NCI-H1092 treated with DMSO at 0.1 percent for 48 hours (cell line): ENCODE measurements at places on chromosomes 16 and 17.

- DNase-seq: no peak
Observed at GRCh38 chr17:20982589-20983358, 60.0 kb downstream of the USP22 start.

- no peak for DNase-seq
Observed at GRCh38 chr16:12061336-12062055, 85.0 kb downstream of the SNX29 start.

GRCh38 chr17:56833809-56834379, at the start of the genes C17orf67 and DGKE:
C17orf67 (minus strand) TSS chr17:56833920; CDS start chr17:56815810, 18,110 bp downstream.
DGKE (plus strand) TSS chr17:56834151; CDS start chr17:56834796, 645 bp downstream.
- peak; percentile 93 for DNase-seq

DNA sequence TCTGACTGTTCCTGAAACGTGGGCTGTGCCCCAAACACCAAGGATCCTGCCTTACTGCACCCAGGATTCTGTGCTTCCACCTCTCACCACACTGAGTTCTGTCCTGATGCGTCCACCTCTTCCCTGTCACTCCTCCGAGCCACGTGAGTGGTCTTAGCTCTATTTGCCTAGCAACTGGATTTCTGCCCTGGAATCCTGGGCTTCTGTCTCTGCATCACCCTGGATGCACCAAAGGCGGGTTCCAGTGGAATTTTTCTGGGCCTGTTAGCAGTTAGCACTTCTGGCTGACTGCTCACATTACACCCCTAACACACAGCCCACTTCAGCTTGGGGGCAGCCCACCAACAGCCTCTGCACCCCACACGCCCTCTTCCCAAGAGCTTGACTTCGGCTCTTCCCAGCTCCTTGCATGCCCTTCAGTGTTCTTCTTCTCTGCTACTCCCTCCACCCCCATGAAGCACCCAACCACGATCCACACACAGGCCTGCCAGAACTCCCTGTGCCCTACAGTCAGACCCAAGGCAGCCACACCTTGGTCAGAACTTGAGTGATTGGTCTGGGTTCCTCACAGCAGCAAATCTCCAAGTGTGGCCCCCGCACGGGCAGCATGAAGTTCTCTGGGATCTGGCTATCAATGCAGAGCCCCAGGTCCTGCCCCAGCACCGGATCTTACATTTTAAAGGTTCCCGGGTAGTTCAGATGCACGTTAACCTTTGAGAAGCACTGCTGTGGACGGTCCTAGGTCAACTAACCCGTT, 129.8 kb upstream of the RCVRN start:
- no peak for DNase-seq

- no peak for DNase-seq
Observed at GRCh38 chr17:4852567-4853207, 19.5 kb downstream of the MINK1 start.

- DNase-seq: no peak
Observed at GRCh38 chr17:79461041-79461440, 149.8 kb downstream of the RBFOX3 start.

GRCh38 chr17:78107976-78108725, 20.4 kb downstream of the TMC6 start:
- no peak for DNase-seq

DNA sequence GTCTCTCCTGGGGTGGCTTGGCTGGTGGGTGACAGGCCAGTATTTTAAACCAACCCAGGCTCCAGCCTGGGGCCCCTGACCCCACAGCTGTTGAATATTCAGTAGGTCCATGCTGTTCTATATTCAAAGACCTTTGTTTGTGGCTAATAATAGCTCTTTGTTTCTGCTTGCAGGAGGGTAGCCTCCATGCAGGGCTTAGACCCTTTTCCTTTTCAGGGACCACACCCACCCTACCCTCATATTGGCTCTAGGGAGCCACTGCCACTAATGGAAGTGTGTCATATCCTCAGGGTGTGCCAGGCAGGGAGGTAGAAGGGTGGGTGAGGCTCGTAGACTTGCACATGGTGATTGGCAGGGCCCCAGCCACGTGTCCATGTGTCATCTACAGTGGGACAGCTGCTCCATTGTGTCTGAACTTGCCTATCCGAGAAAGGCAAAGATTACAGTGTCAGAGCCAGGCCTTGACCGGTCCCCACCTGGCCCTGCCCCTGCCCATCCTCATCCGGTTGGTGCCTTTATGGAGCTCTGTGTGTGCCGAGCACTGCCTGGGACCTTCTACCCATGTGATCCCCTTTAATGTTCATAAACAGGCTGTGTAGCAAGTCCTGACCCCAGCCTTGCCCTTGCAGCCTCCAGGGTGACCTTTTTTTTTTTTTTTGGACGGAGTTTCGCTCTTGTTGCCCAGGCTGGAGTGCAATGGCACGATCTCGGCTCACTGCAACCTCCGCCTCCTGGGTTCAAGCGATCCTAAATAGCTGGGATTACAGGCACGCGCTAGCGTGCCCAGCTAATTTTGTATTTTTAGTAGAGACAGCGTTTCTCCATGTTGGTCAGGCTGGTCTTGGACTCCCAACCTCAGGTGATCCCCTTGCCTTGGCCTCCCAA, 22.1 kb downstream of the TMC7 start:
- DNase-seq: no peak

DNA sequence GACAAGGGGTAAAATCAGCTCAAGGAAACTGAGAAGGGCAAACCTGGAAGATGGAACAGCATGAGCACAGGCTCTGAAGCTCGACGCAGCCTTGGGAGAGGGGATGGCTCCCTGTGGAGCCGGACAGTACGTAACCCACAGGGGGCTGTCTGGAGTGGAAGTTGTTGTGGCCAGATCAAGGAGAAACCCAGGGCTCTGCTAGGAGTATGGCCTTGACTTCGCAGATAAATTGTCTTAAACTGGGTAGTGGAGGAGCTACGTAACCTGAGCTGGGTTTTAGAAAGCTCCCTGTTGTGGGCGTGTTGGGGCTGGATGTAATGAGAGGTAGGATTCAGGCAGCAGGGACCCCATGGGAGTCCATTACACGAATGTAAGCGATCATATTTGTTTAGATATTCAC, 25.5 kb upstream of the AXIN2 start:
- no peak for DNase-seq

- DNase-seq: no peak
Observed at GRCh38 chr16:62035115-62036092, 834 bp downstream of the CDH8 start.

DNA sequence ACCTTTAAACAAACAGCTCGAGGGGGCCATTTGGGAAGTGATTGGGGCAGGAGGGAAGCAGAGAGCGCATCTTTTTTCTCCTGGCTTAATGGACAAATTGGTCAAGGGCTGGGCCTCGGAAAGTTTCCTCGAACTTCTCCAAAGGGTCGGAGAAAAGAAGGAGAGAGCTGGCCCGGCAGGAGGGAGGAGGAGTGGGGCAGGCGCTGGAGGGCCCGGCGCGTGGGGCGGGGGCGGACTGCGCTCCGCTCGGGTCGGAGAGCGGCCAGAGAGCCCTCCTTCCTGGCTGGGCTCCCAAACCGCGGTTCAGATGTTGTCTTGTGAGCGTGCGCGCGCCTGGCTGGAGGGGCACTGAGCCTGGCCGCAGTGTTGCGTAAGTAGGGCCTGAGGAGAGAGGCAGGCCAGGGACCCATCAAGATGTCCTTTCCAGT, 1.2 kb downstream of the MMP2 start:
- no peak for DNase-seq

GRCh38 chr16:10558746-10559641, 21.4 kb downstream of the EMP2 start:
- no peak for DNase-seq

DNA sequence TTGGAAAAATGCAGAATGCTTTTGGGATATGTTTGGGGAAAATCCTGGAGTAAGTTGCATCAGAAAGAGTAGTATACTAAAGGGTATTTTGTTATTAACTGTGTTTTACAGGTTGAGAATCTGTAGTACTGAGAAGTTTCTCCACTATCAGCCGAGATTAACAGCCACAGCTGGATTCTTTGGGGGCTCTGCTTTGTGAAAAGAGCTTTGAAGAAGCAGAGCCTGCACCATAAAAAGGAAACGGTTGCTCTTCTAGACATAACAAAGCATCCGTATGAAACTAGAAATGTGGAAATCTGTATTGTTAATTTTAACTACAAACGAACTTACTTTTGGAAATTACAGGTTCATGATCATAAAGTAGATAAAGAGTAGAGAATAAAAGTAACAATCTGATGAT, 5.3 kb downstream of the NLK start:
- no peak for DNase-seq

DNA sequence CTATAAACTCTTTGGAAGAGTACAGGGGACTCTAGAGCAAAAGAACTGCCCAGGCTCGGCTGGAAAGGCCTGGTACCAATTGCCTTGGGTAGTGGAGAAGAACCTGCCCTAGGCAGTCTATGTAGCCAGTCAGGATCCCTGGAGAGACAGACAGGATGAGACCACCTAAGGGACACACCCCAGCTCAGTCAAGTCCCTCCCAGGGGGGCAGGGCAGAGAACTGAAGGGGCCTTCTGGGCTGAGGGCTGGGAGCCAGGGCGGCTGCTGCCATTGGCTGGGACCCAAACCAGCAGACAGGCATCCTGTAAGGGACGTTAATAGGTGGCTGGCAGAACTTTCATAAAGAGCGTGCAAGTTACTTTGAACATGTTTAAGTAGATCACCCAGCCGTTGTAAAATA, 12.8 kb upstream of the SLC38A8 start:
- no peak for DNase-seq
